ENCODE measurements at places on chromosomes 2 and 18.

DNA sequence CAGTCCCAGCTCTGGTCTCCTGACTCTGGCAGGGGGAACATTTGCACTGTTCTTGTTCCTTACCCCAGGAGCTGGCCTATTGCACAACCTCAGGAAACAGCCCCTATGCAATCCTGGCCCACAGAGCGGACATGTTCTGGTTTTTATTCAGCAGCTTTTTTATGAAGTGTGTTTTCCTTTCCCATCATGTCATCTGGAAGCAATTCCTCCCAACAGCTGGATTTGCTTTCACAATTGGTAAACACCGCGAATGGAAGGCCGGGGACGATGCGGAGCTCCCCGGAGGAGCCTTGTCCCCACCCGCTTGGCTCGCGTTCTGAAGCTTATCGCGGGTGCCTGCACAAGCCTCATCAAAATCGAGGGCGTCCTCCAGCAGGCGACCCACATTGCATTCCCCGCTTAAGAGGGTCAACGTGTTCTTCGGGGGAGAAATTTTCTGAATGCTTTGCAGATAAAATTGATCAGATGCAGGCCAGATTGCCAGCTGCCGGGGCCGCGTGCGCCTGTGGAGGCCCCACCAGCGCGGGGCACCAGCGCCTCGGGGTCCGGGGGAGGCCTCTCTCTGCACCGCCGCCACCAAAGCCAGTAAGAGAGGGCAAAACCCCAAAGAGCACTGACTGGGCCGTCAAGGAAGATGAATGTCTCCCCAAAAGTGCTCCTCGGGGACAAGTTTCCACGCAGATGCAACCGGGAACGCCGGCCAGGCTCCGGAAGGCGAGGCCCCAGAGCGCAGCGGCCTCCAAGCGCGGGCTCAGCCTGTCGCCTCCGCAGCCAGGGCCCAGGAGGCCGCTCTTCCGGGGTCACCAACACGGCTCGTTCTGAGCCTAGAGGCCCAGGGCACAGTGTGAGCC lies 60.3 kb upstream of the SP3 start:
- no peak for DNase-seq

DNA sequence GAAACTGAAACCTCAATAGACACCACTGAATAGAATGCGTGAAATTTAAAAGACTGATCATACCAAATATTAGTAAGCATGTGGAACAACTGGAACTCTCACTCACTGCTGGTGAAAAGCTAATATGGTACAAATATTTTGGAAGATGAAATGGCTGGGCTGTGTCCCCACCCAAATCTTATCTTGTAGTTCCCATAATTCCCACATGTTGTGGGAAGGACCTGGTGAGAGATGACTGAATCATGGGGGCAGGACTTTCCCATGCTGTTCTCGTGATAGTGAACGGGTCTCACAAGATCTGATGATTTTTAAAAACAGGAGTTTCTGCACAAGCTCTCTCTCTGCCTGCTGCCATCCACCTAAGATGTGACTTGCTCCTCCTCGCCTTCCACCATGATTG lies 32.0 kb upstream of the MYCN start:
- DNase-seq, result no peak

GRCh38 chr2:39593439-39594393 lies 72.0 kb upstream of the TMEM178A start:
- DNase-seq, result no peak

GRCh38 chr2:151632993-151633565 lies 101.2 kb downstream of the NEB start:
- no peak for DNase-seq

DNA sequence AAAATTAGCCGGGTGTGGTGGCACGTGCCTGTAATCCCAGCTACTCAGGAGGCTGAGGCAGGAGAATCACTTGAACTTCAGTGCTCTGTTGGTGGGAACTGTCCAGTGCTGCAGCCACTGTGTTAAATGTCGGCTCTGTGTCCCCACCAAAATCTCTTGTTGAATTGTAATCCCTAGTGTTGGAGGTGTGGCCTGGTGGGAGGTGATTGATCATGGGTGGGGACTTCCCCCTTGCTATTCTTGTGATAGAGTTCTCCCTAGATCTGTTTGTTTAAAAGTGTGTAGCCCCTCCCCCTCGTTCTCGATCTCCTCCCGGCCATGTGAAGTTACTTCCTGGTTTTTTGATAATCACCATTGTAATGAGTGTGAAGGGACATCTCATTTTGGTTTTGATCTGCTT lies 9.8 kb upstream of the RPL31 start:
- no peak for DNase-seq

DNA sequence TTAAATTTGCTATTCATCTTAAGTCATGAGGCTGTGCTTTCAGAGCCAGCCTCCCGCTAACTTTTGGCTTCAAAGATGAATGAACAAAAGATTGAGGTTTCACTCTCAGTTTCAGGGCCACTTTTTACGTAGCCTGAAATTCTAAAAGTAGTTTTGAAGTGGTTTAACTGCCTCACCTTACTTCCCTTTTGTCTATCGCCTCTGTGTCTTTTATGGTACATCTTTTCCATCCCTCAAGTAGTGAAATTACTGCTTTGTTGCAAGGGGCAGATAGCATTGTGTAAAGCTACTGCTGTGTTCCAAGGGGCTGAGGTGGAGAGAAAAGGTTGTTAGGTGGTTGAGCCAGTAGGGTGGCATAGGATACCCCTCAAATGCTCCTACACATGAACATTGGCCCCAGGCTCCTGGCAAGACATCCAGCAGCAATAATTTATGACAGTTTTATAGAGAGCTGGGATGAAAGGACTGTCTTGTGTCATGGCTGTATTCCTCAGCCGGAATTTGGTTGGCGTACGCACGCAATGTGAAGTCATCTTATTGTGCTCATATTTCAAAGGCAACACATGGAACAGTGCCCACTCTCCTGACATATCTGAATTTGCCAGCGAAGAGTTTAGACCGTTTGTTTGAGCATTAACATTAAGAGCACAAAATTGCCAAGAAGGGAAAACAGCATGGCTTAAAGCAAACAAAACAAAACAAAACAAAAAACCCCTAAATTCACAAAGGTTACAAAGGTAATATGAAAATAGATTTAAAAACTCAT lies 32.2 kb downstream of the QPCT start:
- no peak for DNase-seq

DNA sequence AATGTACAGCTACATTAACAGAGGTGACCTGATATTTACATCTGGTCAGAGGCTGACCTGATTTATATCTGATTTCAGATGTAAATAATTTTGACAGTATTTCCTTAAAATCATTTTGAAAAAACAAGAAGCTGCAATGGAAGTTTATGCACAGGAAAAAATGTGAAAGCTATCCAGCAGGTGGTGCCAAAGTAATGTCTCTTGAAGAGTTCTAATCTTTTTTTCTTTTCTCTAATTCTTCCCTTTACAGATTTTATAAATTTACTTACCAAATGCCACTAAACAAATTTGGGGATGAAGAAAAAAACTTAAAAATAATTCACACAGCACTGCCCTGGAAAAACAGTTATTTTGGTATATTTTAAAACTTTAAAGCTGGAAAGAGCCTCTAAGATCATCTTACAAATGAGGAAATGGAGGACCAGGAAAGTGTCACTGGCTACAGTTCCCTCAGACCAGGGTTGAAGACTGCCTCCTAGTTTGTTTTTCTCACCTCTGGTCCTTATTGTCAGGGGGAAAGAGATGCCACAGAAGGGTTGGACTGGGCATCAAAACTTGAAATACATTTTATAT lies 16.4 kb upstream of the FBLN7 start:
- peak; percentile 11 for DNase-seq

GRCh38 chr2:239370876-239371725 lies 29.7 kb downstream of the HDAC4 start:
- no peak for DNase-seq

DNA sequence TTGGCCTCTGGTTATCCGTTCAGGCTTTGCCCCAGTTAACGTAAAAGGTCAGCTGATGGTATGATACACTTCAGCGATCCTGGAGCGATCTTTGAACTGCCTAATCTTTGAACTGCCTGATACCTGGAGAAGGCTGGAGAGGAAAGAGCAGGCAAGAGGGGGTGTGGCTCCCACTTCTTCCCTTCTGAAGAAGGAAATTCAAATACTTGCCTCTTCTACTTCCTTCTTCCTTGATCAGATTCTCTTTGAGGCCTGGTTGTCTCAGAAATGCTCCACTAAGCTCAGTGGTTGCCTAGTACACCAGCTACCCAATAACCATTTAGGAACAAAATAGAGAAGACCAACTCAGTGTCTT lies 619 bp downstream of the GALM start:
- no peak for DNase-seq

- DNase-seq, result no peak
These were observed 5.7 kb downstream of the TCF23 start for GRCh38 chr2:27154488-27154887.
